ENCODE measurements at places on chromosomes 4 and X.
A peak's percentile ranks its signal among the peaks of the same experiment; 100 is the strongest.

DNA sequence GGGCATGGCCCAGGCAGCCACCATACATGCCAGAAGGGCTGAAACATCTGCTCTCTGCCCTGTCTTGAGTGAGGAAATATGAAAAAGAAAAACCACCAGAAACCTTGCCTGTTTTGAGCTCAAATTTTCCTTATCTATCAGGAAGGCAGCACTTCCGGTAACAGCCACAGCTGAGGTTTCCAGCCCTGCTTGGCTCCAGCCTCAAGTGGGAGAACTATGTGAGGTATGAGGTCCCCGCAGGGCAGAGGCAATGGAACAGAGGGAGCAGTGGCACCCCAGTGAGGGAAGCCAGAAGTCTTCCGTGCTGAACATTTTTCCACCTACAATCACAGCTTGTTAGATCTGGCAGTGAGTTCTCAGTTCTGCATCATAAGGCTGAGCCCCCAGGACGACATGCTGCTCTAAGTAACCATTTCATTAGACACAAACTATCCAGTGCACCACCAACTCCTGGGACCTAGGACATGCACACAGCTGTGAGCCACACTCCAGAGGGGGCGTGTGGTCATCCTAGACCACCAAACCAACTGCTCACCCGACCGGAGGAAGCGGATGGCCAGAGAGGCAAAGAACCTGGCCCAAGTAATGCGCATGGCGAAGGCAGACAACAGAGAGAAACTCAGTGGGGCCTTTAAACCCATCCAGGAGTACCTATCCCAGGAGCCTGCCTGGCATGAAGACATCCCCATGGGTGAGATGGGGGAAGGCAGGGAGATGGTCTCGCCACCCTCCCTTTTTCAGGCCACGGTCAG is 22.6 kb downstream of the WDR1 start:
- DNase-seq = peak; percentile 98

GRCh38 chr4:185708348-185708747 is 103.6 kb downstream of the SORBS2 start:
- DNase-seq = peak; percentile 92

GRCh38 chrX:23790155-23790497 is 7.2 kb downstream of the SAT1 start:
- DNase-seq = no peak

DNA sequence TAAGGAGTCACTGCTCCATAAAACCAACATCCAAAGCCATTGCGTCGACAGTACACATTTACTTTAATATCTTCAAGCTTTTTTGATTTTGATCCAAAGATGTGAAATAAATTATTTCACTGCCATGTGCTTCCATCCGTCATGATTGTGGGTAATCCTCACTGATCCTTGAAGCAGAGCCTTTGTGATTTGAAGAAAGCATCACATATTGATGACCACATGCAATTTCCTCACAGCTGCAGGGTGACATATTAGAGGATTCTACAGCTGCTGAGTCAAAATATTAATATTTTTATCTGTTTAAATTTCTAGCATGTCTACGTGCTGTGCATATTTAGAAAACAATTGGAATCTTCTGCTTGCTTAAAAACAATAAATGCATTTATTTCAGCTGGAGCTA is 196.8 kb upstream of the ANXA3 start:
- DNase-seq = no peak

- no peak for DNase-seq
Measured at GRCh38 chrX:47927212-47927611, 76.6 kb downstream of the ZNF182 start.

DNA sequence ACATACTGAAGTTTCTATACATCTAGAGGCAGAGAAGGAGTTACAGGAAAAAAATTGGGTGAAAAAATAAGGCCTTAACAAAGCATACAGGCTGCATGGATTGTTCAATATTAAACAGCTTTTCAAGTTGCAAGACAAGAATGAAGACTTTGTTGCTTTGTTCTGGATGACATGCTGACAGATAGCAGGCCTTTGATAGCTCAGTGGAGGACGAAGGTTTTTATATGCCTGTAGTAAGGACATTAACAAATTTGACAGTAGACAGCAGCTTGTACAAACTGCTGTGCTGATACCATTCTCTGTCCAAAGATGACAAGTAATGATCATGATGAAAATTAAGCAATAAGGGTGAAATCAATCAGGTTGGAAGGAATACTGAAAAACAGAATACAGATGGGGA is 309.9 kb downstream of the NKX6-1 start:
- DNase-seq = no peak

DNA sequence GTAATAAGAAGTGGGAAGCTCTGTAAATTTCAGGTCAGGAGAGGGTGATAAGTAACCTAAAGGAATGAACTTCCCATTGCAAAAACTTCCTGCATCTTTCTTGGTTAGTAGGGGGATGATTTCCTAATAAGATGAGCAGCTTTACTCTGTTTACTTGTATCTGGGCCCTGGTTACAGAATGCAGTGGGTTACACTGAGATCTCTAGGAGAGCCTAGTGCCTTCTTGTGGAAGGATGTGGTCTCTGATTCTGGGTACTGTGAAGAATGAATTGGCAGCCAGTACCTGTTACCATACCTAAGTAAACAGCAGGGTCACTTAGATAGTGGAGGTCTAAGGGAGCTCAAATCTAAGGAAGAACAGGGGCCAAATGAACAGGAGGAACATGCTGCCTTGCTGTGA is 320.6 kb downstream of the ARHGAP10 start:
- no peak for DNase-seq

- no peak for DNase-seq
Measured at GRCh38 chr4:6420036-6420435, 52.4 kb downstream of the PPP2R2C start.

GRCh38 chr4:38765382-38765781 is 17.4 kb downstream of the TLR10 start:
- DNase-seq = peak; percentile 63

DNA sequence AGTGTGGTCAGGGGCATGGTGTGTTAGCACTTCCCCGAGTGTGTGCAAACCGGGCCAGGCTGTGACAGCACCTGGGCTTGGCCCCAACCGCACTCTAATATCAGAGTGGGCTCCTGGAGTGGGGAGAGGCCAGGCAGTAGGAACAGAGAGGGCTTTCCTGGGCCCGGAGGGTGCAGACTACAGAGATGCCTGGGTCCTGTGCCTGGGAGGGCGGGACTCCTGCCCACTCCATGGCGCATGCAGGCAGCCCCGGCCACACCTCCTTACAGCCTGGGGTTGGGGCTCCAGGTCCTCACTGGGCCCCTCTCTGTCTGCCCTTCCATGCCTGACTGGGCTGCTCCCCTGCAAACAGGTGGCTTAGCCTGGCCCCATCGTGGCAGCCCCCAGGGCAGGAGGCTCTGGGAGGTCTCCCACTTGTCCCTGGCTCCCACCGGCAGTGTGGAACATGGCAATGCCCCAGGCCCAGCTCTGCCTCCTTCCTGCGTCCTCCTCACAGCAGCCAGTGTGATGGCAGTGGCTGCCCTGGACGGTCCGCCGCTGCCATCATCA is 60.4 kb downstream of the AGA start:
- DNase-seq = no peak

GRCh38 chr4:53349091-53349491 is 16.8 kb downstream of the SCFD2 start:
- DNase-seq = no peak

DNA sequence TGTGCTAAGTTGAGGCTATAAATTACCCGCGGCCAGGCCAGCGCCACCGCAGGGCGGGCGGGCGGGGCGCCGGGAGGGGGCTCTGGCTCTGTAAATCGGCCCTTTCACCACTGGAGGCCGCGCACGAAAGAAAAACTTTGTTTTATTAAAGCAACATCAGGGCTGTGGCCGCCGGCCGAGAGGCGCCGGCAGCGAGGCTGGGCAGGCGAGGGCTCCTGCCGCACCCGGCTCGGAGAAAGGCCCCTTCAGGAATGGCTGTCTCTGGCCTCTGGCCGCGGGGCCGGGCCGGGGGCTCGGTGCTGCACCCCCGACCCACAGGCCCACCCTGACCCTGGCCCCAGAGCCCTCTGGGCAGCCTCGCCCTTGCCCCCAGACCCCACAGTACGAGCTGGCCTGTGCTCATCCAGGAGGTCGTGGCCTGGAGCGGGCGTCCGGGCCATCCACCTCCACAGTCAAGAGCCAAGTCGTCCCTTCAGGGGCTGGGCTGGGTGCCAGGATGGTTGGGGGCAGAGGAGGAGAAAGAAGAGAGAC is 29.5 kb upstream of the FGFR3 start:
- DNase-seq = peak; percentile 47

DNA sequence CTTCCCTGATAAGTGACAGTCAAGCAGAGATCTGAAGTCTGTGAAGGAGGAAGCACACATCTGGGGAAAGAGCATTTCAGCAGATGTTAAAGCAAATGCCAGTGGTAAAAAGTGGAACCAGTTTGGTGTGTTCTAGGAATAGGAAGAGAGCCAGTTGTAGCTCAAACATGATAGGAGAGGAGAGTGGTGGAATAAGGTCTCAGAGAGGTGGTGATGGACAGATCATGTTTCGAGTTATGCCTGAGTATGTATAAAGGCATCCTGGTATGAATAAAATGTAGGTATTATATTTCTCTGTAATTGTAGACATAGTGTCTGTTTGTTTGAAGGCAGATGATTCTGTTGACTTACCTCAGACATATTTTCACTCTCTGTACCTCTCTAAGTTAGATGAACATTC is 89.1 kb downstream of the LARP7 start:
- no peak for DNase-seq

DNA sequence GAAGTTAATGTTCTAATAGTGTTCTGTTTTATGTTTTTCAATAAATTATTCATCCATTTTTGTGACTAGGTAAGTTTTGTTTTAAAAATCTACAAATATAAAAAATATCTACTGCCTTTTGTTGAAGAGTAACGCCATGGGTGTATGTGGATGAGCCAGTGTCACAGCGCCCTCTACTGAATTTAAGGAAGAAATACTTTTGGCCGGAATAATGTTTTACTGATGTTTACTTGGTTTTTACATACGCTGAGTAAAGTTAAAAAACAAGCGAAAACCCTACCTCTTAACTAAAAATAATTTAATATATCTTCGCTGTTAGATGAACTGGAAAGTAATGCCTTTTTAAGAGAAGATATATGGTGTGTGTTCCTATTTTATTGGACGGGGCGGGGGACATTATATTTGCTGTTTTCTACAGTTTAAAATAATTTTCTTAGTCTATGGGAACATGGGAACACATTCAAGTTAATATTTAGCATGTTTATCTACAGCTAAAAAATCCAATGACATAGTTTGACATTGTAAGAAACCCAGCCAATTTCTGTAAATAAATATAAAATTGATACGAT is 86.1 kb downstream of the CPE start:
- peak; percentile 71 for DNase-seq

GRCh38 chr4:51963841-51964517 is 56.2 kb downstream of the LRRC66 start:
- DNase-seq = no peak

DNA sequence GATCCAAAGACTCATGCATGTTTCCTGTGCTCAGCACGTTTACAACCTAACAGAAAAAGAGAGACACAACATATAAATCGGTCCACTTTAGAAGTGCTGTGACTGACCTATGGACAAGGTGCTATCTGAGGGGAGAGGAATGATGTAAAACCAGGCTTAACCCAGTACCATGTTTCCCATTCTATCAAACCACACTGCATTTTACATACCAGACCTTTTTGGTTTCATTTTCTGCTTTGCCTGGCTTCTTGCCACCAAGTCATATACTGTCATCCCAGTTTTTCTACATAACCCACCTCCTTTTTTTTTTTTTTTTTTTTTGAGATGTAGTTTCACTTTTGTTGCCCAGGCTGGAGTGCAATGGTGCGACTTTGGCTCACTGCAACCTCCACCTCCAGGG is 82.2 kb downstream of the KLF8 start:
- DNase-seq = peak; percentile 1

GRCh38 chrX:22959204-22959920 is 40.4 kb upstream of the DDX53 start:
- DNase-seq = peak; percentile 24

GRCh38 chrX:53357799-53358530 is 64.5 kb downstream of the SMC1A start:
- DNase-seq = peak; percentile 74

- no peak for DNase-seq
Measured at GRCh38 chrX:97763391-97763790, 879.7 kb downstream of the RPA4 start.

GRCh38 chrX:30010471-30010870 is 204.9 kb upstream of the MAGEB2 start:
- DNase-seq = no peak

DNA sequence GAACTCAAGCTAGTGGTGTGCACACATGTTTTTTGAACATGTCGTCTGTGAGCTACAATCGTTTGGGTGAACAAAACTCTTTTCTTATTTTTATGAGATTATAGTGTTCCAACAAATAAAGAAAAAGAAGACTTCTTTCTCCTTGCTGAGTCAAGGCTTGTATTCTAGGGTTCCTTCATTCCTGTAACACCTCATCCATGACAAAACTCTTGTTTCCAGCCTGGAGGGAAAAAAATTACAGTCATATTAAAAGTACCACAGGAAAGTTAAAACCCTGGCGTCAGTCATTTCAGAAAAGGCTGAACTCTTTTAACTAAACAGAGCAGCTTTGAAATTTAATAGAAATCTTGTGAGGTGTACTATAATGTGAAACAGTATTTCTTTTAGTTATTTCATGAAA is 79.2 kb upstream of the BOD1L1 start:
- no peak for DNase-seq

GRCh38 chr4:94621491-94622080 is 136.2 kb upstream of the BMPR1B start:
- peak; percentile 66 for DNase-seq

GRCh38 chr4:43332052-43332425 is 439.5 kb downstream of the GRXCR1 start:
- DNase-seq = no peak

DNA sequence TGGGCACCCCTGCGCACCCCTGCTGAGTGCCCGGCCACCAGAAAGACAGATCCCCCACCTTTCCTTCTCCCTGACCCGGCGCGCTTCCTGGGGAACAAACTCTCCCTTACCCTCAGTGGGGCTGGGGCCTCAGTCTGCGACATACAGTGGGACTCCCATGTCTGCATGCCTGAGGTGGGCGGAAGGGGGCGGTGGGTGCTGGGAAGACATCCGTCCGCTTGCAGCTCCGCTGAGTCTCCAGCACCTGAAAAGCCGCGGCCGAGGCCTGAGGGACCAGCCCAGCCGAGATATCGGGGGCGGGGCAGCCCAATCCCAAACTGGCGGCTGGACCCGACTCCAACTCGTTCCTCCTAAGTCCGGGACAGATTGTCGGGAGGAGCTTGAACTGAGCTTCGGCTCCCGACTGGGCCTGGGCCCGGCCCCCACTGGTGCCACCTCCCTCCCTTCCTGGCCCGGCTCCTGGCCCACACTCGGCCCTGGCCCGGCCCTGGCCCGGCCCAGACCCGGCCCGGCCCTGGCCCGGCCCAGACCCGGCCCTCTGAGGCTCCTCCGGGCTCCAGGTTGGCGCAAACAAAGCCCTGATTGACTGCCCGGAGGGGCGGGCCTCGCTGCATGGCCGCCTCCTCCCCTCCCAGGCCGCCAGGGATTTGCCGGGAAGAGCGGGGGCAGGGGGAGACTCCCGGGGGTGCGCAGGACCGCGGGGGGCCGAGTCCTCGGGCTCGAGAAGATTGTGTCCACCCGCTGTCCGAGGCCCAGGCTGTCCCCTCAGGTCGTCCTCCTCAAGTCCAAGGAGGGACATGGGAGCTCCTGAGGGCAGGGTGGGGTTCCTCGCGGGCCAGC is 877 bp upstream of the SLC16A2 start:
- DNase-seq = peak; percentile 58

GRCh38 chr4:156654410-156654809 is 317.2 kb downstream of the PDGFC start:
- DNase-seq = no peak

- no peak for DNase-seq
Measured at GRCh38 chr4:165167650-165168049, 39.7 kb upstream of the KLHL2 start.
